Adrenal gland (tissue), 19 donors: ENCODE measurements at places on chromosomes 2 and 18. TPM values are rescaled to one million over a fixed set of nuclear protein-coding genes. Genes with fewer than 3 reads are reported as not detected.
A peak's percentile ranks its signal among the peaks of the same experiment; 100 is the strongest.

GRCh38 chr2:48200620-48201293 is 294.5 kb upstream of the FBXO11 start:
- DNase-seq: no peak

GRCh38 chr2:106038601-106039375 is 155.3 kb downstream of the UXS1 start:
- DNase-seq: no peak

DNA sequence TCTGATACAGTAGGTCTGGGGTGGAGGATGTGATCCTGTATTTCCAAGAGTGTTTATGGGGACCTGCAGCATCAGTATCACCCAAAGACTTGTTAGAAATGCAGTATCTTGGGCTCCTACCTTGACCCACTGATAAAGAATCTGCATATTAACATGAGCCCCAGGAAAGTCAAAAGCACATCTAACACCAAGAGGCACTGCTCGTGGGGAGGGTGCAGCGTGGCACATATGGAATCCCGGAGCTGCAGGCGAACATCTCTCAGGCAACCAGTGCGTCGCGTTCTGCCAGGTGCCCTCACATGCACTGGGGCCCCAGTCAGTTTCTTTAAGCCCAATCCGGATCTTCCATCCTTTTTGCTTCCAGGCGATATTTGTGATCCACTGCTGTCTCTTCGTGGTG is 41.3 kb upstream of the ASB18 start:
- DNase-seq: no peak

- DNase-seq: no peak
These were observed 217.2 kb downstream of the DOK6 start for GRCh38 chr18:69617888-69618287.

DNA sequence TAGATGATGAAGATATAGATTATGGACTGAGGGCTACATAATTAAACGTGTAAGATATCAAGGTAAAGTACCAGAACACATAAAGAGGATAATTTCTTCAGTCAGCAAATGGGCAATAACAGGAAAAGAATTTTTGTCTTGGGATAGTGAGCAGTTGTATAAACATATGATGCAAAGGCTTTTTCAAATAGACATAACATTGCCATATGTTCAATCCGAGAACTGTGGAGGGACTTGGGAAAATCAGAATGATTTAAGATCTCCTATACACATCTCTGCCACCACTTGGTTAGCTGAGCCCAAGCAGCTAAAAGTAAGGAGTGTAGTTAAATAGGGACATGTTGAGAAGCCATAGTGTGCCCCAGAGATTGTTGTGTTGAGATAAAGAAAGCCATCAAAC is 287.6 kb upstream of the ZNF521 start:
- no peak for DNase-seq

GRCh38 chr2:72146347-72147302 is 1.0 kb downstream of the CYP26B1 start:
- DNase-seq: no peak

DNA sequence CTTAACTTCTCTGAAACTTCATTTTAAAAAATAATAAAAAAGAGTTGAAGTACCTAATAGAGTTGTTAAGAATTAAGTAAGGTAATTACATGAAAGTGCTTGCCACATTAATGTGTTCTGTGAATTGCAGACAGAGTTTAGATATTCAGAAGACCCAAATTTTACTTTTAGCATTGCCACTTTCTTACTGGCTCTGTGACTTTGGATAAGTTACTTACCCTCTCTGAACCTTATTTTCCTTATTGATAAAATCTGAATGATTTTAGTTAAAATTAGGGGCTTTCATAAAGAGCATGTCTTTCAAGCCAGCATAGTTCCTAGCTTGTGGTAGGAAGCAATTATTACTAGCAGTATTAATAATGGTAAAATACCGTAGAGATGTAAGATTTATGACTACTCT is 101.2 kb upstream of the CREB1 start:
- DNase-seq: no peak

- DNase-seq: no peak
These were observed 244.3 kb downstream of the FAM210A start for GRCh38 chr18:13481820-13482617.

GRCh38 chr2:208570851-208571763 is 164.5 kb downstream of the PTH2R start:
- no peak for DNase-seq

DNA sequence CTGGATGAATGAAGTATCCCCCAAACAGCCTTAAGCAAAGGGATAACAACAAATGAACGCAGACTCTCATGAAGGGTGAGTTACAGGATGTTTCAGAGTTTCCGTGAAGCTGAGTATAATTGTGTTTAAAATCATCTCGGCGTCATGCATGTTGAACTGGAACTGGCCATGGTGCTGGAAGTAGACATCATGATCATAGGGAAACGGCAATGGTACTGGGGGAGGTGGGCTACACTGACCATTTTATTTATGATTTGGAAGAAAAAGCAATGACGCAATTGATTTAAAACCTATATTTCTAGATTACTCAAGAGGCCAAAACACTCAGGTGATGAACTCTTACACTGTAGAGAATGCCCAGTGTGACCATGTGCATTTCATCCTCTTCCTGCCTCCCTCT is 387.9 kb upstream of the MYT1L start:
- no peak for DNase-seq

GRCh38 chr2:190169221-190170072 is 106.9 kb upstream of the MSTN start:
- no peak for DNase-seq

DNA sequence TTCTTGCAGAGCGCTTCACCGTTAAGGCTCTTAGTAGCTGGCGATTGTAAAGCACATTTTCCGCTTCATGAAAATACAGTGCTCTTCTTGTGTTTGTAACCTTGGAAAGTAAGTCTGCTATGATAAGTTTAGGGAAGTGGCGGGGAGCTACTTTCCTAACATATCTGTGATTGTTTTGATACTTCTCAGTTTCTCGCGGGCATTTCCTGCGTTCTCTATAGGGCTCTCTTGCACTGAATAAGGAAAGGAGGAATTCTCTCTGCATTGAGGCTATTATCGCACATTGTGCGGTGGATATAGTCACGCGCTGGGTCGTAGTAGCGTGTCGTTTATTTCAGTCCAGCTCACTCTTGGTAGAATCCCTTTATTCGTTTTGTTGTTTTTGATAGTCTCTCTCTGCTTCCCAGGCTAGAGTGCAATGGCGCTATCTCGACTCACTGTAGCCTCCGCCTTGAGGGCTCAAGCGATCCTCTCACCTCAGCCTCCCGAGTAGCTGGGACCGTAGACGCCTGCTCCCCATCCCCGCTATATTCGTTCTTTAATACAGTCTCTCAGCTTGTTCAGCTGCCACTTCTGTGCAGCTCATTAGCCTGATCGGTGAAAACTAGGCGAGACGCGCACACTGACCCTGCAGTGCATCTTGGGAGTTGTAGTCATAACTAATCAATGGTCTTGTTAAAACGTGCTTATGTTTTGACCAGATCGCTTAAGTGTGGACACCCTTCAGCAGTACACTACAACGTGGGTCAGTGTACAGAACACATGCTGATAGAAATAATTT is 1.0 kb upstream of the PPP4R3B start:
- DNase-seq: peak; percentile 52

GRCh38 chr2:31893094-31893493 is 117.7 kb downstream of the MEMO1 start:
- no peak for DNase-seq

- no peak for DNase-seq
These were observed 254.4 kb upstream of the CHAC2 start for GRCh38 chr2:53513167-53513666.

DNA sequence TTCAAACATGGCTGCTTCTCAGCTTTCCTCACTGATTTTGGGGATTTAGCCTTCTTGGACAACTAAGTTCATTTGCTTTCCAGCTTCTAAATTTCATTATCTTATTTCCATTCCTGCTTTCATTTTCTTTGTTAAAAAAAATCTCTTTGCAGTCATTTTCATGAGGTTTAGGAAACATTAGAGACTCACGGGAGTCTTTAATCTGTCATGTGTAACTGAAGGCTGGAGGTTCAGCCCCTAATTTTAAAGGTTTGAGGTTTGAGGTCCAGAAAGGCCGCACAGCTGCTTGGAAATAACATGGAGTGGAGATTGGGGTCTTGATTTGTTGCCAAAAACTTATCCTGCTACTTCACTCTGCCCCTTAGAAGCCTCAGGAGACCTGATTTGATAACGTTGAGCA is 30.3 kb downstream of the PROKR1 start:
- DNase-seq: no peak

DNA sequence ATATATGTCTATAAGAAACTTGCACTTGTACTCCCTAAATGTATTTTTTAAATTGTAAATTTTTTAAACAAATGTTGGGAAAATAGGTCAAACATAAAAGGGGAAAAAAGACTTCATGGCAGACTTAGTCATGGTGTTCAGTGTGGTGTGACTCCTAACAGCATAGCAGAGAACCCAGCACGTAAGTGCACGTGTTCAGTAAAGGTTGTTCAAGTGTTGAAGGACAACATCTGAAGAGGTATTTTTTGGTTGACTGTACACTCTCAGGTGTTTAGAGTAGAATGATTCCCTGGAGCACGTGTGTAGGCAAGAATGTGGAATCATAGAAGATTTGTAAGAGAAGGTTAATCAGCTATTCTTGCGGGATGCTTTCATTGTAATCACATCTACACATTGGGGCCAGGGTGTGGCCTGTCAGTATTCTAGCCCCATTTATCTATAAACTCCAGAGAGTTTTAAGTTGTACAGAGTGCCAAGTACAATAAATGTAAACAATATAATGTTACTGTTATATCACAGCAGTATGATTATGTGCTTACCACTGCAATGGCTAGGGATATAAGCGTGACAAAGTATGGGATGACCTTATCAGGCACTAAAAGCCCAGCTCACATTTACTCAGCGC is 106.8 kb downstream of the CRIM1 start:
- no peak for DNase-seq

The PROKR1 gene
- total RNA-seq: 0.17 TPM

The ZNF513 gene
- 3.1 TPM for total RNA-seq

The SLC30A3 gene
- not detected for total RNA-seq

The VSNL1 gene
- total RNA-seq: 31.5 TPM

The CYRIA gene
- total RNA-seq: 23.2 TPM

The FRZB gene
- total RNA-seq: 0.30 TPM
